ENCODE measurements at places on chromosomes 3 and 15.

DNA sequence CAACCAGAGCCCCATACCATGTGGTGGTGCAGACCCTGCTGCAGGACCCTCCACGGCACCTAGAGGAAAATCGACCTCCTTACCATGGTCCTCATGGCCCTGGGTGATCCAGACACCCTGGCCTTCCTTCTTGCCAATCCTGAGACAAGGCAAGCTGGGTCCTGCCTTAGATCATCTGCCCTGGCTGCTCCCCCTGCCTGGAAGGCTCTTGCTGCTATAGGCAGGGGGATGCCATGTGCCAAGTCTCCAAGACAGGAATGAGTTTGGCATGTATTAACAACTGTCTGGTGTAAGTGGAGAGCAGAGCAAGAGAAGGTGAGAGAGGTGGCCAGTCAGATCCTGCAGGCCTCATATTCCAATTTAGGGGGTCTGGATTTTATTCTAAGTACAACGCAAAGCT is 7.5 kb downstream of the HEG1 start:
- DNase-seq: no peak

DNA sequence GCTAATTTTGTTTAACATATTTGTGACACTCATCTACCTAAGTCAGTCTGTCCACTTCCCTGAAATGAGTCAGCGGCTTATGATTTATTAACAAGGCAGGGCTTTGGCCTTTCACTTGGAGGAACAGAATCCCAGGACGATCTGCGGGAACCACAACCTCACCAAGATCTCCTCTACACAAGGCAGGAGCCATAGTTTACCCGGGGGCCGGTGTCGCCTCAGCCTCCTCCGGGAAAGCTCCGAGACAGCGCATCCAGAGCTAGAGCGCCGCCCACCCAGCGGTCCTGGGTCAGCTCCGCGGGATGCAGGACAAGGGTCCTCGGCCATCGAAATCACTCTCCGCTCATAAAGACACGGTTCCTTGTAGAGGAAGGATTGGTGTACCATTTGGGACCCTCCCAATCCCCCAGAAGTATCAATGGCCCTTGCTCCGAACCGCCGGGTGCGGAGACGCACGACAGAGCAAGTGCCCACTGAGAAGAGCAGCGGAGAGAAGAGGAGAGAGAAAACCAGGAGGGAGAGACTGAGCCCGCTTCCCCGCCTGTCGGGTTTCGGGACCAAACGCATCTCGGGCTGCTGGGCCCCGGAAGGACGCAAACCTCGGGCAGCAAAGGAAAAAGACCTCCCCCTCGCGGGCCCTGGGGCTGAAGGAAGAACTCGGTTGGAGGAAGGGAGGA is 13.1 kb upstream of the ALCAM start:
- no peak for DNase-seq

DNA sequence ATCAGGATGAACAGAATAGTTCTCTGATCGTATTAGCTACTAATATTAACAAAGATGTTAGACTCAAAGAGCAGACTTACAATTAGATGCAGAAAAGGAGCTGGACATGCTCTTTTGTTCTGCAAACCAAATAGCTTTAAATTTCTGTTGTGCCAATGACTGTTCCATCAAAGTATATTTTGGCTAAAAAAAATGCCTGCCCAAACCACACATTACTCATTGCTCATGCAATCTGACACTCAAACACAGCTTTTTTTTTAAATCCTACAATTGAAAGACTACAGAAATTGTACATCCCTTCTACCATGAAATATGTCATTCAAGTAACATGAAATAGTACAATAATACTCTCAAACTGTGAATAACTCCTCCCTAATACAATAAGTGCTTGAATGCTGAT is 48.6 kb downstream of the SHOX2 start:
- DNase-seq: no peak

GRCh38 chr15:72306211-72306785 is 13.7 kb downstream of the CELF6 start:
- DNase-seq: no peak

- DNase-seq: no peak
These were observed 104.3 kb downstream of the LINGO1 start for GRCh38 chr15:77528290-77528967.

Measured in stimulated activated CD4-positive, alpha-beta T cell treated with anti-CD3 and anti-CD28 coated beads, Interleukin-1b, Interleukin-23, amount 100 ng/mL, for 1 hour (primary cell).